ENCODE measurements at places on chromosomes 2 and 18. TPM values are rescaled to one million over a fixed set of nuclear protein-coding genes. Genes with fewer than 3 reads are reported as not detected.

Gene MOCOS
- total RNA-seq, result 0.13 TPM

DNA sequence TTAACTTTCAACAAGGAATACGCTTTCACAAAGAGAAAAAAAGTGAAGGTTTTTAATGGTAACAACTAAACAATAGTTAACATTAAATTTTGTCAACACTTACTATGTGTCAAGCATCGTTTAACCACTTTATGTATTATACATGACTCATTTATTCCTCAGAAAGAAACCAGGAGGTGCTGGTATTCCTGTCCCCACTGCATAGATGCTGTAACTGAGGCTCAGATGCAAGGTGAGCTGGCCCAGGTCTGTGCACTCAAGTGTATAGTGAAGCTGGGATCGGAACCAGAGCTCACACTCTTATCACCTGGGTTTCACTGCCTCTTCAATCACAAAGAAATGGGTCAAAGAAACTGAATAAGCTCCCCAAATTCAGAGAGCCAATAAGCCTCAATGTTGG is 16.5 kb downstream of the FBXO15 start:
- no peak for DNase-seq

- no peak for DNase-seq
These were observed 218.9 kb upstream of the TANK start for GRCh38 chr2:160941290-160941846.

- no peak for DNase-seq
These were observed 287.6 kb downstream of the SETBP1 start for GRCh38 chr18:44968336-44968735.

- DNase-seq, result no peak
These were observed 87.6 kb upstream of the CYP1B1 start for GRCh38 chr2:38163579-38163978.

DNA sequence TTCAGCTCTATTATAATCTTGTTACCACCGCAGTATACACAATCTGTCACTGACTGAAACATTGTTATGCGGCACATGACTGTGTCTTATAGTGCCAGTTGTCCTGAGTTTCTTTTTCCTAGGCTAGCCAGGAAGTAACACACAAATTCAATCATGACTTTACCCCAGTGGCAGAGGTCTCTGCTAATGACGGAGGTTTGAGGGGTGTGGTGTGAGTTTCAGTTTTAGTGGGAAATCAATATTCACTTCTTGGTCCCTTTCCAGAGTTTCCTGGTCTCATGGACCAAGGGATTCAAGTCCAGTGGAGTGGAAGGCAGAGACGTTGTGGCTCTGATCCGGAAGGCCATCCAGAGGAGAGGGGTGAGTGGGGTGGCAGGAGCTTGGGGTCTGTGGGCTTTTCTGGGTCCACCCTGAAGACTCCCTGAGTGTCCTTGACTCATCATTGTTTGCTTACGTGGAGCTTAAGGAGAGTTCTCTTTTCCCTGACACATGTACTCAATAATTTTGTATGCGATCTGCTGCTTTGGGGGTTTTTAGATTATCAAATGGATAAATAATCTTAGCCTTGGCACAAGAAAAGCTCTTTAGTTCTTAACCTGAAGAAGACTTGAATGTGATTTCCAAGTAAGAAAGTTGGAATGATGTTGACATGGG is 39.2 kb downstream of the HK2 start:
- DNase-seq, result no peak

DNA sequence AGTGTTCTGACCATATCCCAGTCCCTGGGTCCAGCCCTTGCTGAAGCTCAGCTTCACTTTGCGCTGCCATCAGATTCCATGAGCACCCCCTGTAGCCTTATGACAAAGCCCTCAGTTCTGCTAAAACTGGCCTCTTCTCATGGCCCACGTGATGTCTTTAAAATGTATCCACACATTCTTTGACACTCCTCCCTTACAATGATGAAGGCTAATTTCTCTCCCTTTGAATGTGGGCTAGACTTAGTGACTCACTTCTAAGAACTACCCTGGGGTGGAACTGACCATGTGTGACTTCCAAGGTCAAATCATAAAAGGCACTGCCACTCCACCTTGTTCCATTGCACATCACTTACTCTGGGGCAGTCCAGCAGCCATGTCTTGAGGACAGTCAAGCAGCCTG is 45.4 kb upstream of the GORASP2 start:
- no peak for DNase-seq

DNA sequence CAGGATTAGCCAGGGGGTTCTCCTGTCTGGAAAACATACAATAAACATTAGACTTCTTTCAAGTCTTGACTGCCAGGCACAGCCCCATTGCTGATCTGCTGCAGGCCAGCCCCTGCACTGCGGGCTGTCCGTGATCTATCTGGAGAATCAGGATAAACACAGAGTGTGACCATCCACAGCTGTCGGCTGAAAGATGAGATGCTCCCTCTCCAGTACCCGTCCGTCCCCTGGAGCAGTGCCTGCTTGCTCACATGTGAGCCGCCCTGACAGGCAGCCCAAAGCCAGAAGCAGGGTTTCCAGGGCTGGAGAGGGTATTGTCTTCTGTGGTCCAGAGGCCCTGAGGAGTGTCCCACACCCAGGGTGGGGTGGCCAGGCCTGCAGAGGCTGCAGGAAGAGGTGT is 46.1 kb upstream of the FOSL2 start:
- DNase-seq, result no peak

DNA sequence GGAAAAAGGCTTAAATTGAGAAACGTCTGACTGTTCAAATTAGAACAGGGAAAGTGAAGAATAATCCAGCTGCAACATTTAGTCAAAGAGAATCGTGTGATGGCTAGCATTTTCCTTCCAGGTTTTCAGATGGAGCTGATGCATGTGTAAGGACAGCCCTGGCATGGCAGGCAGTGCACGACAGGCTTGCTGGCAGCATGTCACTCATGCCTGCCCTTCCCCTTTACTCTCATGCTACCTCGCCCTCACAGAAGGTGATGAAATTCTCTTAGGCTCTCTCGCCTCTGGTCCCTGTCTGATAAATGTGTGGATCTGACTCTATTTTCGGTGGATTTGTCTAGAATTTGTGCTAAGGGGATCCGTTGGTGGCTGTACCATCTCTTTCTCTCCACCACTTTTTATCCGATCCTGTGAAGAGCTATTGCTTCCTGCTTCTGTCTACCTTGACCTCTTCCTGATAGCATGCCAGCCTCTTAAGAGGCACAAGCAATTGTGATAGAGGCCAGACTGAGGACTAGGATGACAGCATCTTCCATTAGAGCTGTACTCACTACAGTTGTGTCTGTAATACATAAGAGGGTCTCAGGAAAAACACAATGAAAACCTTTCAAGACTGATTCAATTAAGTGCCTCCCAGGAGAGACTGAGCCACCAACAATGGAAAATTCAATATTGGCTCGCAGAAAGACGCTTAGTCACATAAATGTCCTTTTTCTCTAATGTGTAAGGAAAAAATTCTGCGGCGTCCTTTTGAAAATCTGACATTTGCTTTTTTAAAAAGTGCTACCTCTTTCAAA is 65.6 kb upstream of the NOSTRIN start:
- no peak for DNase-seq

DNA sequence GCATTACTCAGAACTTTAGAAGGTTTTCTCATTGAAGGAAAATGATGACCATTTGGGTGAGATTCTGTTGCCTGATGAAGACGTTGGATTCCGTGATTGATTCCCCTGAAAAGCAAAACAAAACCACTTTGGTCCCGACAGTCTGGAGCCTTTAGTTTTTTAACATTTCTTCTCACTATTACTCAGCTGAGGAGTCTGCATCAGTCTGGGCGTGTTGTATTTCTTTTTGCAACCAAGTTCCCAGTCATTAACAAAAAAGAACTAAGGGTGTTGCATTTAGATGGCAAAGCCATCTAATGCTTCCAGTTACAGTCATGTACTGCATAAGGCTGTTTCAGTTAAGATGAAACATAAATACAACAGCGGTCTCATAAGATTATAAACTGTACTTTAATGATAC is 343.1 kb upstream of the CDH2 start:
- DNase-seq, result no peak

DNA sequence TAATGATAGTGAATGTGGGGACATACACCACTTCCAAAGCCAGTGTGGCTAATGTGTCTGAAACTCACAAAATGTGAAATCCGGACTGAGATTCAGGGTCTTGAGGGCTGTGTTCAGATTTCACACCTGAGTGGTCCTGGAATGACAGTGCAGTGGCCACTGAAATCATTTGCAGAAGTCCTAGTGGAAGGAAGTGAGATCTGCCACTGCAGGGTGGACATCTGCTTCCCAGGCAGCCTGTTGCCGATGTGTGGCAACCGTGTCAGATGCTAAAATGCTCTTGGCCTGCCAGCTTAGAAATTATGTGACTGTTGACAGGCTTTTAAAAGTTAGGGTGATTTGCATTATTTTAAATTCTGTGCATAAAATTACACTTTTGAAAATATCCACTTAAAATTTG is 77.8 kb upstream of the TMEM200C start:
- DNase-seq, result no peak
